ENCODE measurements at places on chromosomes 2 and 18. TPM values are rescaled to one million over a fixed set of nuclear protein-coding genes. Genes with fewer than 3 reads are reported as not detected.

DNA sequence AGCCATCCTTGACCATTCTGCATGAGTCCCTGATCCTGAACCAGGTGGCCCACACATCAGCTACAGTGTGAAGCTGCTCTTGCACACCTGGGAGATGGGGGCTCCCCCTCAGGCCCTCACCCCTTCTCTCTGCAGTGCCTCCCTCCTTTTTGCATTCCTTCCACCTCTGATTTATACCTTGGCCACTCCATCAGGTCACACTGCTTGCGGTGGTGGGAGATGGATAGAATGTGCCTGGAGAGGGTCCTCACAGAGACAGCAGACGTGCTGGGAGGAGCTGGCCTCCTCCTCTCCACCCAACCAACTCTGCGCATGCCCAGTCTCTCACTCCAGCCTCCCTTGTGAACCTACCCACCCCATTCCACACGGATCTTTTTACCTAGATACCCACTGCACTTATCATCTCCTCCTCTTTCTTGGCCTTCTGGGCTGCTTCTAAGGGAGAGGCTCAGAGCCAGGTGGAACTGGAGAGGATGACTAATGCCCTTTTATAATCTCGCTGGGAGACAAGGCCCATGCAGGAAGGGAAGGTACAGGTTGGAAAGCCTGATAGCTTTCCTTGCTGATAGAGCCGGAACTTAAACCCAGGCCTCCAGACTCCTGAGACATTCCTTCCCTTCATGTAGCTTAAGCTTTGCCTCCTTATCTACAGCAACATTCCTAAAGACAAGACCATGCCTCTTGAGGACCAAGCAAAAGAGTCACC lies 205.1 kb downstream of the ZBTB7C start:
- no peak for DNase-seq

Gene PKDCC
- 1.2 TPM for total RNA-seq

DNA sequence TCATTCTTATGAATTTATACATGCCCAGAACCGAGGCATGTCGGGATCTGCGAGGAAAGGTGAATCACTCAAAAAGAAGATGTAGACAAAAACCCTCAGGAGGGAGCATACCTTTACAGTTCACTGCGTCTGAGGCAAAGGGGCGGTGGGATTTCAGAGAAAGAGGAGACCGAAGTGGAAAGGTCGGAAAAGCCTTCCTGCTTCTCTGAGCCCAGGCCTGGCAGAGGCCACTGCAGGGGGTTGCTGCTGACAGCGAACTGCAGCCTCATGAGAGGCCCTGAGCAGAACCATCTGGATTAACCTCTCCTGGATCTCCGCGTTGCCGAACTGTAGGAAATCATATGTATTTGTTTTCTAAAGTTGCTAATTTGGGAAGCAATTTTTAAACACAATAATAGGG lies 713.1 kb upstream of the SOX11 start:
- no peak for DNase-seq

DNA sequence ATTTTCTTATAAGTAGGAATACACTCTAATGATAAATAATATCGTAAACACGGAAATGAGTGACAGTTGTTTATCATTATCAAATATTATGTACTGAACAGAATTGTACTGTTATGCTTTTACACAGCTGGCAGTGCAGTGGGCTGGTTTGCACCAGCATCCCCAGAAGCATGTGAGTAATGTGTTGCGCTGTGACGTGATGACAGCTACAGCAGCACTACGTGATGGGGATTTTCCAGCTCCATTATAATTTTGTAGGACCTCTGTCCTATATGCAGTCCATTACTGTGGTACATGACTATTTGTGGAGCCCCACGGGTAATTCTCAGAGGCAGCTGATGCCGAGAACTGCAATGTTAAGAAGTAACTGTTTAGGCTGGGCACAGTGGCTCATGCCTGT lies 77.3 kb upstream of the ATG16L1 start:
- DNase-seq = no peak

- no peak for DNase-seq
Observed at GRCh38 chr2:104945866-104946265, 92.0 kb downstream of the POU3F3 start.

DNA sequence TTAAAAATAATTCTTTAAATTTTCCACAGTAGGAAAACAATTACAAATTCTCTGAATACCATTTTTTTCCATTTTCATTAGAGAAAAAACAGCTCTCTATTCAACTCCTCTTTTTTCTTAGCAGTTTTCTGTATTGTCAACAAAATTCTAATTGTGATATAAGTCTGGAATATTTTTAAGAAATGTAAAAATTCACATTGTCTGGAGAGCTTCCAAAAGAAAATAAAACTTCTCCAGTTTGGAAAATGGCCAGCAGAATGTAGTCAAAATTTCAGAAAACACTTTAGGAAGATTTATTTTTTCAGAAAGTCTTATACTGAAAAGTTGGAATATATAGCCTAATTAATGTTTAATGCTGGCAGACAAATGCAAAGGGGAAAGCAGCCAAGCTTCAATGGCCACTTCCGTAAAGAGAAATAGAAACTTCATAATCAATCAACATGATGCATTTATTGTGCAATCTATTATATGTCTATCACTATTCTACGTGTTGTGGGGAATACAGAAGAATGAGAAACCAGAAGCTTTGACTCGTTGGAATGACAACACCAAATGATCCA lies 733.2 kb upstream of the PKDCC start:
- no peak for DNase-seq
